ENCODE measurements at places on chromosomes 6 and 20.

- no peak for DNase-seq
Measured at GRCh38 chr20:58538752-58539151, 23.6 kb upstream of the APCDD1L start.

- DNase-seq: no peak
Measured at GRCh38 chr6:146339716-146340115, 203.9 kb upstream of the RAB32 start.

- DNase-seq: no peak
Measured at GRCh38 chr6:153645326-153645725, 393.7 kb upstream of the OPRM1 start.

DNA sequence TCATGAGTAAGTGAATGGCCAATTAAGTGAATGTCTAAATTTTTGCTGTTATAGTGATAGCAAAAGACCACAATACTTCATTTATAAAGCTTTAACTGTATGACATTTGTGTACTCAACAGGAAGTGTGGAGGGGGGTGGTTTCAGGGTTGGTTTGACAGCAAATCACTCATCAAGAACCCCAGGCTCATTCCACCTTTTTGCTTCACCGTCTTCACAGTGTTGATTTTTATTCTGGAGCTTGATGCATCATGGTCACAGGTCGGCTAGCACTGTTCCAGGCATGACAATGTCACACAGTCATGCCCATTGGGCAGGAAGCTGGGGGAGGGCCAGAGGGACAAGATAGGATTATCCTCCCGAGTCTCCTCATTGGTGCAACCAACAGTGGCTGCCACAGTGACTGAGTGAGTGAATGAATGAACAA lies 75.0 kb downstream of the MDGA1 start:
- no peak for DNase-seq

DNA sequence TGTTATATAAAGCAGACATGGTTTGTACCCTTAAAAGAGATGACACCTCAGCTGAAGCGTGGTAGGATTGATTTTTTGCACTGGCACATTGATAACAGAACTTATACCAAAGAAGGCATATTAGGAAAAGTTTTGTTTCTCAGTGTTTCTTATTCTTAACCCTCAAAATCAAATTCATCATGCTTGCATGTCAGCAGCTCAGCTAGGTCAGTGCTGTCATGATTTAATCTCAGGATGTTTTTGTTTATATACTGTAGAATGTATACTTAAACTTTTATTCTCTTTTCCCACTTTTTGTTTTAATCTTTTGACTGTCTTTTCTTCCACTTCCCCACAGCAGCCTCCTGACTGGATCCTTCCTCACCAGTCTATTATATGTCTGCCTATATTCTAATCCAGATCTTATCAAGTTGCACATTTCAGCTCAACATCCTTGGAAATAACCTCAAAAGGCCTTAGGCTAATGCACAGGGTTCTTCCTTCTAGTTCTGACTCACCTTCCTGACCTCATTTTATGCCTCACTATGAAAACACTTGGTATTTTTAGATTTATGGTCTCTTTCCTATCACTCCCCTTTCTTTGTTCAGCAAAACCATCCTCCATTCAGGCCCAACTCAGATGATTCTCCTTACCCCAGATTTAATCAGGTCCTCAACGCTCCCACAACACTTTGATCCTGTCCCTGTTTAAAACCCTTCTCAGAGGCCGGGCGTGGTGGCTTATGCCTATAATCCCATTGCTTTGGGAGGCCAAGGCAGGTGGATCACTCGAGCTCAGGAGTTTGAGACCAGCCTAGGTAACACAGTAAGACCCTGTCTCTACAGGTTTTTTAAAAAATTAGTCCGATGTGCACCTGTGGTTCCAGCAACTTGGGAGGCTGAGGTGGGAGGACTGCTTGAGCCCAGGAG lies 7.2 kb downstream of the HEBP2 start:
- DNase-seq: no peak

- no peak for DNase-seq
Measured at GRCh38 chr6:116695401-116695800, 14.4 kb downstream of the KPNA5 start.

GRCh38 chr6:51024126-51024525 lies 205.5 kb downstream of the TFAP2B start:
- no peak for DNase-seq

DNA sequence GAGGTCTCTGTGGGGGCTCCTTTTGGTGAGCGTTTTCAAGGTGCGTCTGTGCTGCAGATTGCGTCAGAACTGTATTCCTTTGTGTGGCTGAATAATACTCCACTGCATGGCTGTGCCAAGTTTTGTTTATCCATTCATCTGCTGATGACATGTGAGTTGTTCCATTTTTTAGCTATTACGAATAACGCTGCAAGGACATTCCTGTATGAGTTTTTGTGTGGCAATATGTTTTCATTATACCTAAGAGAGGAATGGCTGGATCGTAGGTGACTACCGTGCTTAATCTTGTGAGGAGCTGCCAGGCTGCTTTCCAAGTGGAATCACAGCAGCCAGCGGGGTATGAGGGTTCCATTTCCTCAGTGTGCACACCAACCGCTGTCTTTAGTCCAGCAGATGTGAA lies 1.1 kb upstream of the DACT2 start:
- DNase-seq: no peak

- no peak for DNase-seq
Measured at GRCh38 chr20:6480328-6481200, 286.9 kb upstream of the BMP2 start.

- no peak for DNase-seq
Measured at GRCh38 chr20:3686867-3687321, 5.1 kb upstream of the ADAM33 start.

GRCh38 chr6:149060985-149061760 lies 256.3 kb upstream of the TAB2 start:
- DNase-seq: no peak

GRCh38 chr20:37406010-37406998 lies 60.4 kb downstream of the SRC start:
- no peak for DNase-seq

GRCh38 chr6:52725143-52725534 lies 38.1 kb downstream of the GSTA2 start:
- no peak for DNase-seq

DNA sequence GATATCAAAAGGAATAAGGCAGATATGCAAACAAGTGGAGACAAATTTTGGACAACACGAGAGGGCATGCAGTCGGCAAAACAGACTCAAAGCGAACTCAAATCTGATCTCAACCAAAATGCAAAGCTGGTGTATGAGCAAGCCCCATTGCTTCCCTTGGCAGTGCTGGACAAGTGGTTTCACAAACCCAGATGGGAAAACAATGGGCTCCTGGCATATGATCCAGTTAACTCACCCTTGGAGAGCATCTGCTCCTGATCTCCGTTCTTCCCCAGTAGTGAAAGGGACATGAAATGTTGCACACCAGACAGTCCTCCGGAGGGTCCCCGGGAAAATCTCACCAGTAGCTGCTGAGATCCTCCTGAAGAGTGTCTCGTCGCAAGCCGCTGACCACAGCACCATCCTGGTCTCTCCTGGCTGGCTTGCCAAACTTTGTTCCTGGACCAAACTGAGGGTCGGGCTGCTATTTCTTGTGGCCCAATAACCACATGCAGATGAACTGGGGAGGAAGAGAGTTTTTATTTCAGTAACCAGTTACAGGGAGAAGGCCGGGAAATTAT lies 84.3 kb upstream of the THBS2 start:
- DNase-seq: no peak

DNA sequence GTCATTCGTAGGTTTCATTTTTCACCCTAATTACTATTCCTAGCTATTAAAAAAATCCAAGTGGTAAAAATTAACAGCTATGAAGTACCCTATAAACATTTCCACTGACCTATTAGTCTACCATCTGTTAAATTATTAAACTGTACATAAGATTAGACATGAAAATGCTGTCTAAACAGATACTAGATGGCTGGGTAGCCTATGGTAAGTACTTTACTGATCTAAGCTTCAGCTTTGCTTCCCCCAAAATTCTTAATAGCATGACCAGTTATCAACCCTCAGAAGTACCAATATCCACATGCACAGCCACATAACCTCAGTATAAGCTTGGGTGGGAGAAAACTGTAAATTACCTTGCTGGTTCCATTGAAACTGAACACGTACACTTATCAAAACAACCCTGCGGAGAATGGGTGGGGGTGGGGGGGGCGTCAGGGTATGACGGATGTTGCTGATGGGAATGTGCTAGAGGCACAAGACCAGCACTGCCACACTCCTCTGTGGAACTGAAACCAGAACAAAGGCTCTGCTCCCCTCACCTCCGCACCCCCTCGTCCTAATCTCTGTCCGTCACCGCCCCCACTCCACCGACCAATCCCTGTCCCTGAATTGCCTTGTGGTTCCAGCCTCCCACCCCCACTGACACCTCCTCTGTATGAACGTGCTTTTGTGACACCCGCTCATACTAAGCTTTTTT lies 45.3 kb downstream of the B4GALT5 start:
- peak; percentile 53 for DNase-seq

- DNase-seq: no peak
Measured at GRCh38 chr6:729606-730320, 36.8 kb upstream of the EXOC2 start.

- no peak for DNase-seq
Measured at GRCh38 chr6:157383471-157383870, 2.5 kb downstream of the ZDHHC14 start.

DNA sequence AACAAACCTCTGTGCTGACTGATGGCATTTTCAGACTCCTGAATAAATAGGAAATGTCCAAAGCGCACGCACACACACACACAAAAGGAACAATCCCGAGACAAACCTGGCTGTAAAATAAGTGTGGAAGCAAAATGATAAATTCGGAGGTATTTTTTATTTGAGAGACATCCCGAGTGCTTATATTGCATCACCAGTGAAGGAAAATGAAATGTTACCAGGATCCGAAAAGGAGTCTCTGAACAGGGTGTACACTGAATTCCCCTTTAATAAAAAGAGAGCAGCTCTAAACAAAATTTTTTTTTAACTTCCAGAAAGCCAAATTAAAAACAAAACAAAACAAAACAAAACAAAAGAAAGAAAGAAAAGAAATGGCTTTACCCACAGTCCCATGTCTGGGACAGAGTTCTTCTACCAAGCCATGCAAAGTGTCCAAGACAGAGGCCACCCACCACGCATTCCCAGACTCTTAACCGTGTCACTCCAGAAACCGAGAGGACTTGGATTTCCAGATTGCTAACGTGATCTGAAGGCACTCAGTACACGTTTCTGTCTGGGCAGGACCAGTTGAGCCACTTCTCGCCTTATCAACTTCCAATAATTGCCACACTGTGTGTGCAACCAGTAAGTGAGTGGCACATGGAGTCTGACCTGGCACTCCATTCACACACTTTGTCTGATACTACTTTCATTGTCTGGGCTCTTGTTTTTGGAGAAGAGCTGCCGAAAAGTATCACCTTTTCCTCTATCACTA lies 817 bp downstream of the ME1 start:
- DNase-seq: no peak

- DNase-seq: no peak
Measured at GRCh38 chr6:903761-904160, 210.8 kb upstream of the EXOC2 start.

- DNase-seq: peak; percentile 77
Measured at GRCh38 chr6:44096612-44097011, 30.6 kb downstream of the MRPL14 start.

- no peak for DNase-seq
Measured at GRCh38 chr6:87806635-87807034, 104.6 kb upstream of the AKIRIN2 start.

GRCh38 chr20:63863798-63864544 lies 1.1 kb upstream of the TPD52L2 start:
- DNase-seq: peak; percentile 70

- no peak for DNase-seq
Measured at GRCh38 chr6:89386917-89387491, 25.1 kb downstream of the RRAGD start.

DNA sequence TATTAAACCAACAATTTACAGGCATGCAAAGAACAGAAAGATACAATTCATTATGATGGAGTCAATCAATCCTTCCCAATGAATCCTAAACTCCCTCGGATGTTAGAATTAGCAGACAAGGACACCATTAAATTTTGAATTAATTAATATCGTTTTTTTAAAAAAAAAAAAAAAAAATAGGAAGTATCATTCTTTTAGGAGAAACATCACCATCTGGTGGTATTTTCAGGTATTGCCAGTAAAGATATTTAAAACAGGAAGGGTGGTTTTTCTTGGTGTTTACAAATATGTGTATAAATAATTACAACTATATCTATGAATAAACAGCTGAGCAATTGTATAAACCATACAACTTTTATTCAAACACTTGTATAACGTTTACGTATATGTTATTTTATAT lies 564.4 kb downstream of the HAO1 start:
- DNase-seq: no peak

GRCh38 chr20:43765916-43766315 lies 39.1 kb upstream of the GTSF1L start:
- no peak for DNase-seq

- no peak for DNase-seq
Measured at GRCh38 chr6:136213012-136213539, 37.0 kb downstream of the MTFR2 start.

- no peak for DNase-seq
Measured at GRCh38 chr6:37372116-37372515, 18.3 kb downstream of the RNF8 start.

DNA sequence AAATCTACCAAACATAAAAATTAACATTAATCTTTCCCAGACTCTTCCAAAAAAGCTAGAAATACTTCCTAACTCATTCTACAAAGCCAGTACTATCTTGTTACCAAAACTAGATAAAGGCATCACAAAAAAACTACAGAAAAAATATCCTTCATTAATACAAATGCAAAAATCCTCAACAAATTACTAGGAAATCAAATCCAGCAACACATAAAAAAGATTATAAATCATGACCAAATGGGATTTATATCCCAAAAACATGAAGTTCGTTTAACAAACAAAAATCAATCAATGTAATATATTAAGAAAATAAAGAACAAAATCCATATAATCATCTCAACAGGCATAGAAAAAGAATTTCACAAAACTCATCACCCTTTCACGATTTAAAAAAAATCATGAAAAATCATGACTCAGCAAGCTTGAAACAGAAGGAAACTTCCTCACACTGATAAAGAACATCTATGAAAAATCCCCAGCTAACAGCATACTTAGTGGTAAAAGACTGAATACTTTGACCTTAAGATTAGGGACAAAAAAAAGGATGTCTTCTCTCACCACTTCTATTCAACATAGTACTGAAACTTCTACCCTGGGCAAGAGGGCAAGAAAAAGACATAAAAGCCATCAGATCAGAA lies 43.2 kb downstream of the RANBP9 start:
- DNase-seq: no peak

- DNase-seq: no peak
Measured at GRCh38 chr6:115843945-115844344, 216.7 kb downstream of the FRK start.

- DNase-seq: no peak
Measured at GRCh38 chr6:80185492-80185891, 79.0 kb downstream of the BCKDHB start.
